ENCODE measurements at places on chromosomes 2 and 18.

- no peak for DNase-seq
Observed at GRCh38 chr2:133452146-133452545, 116.1 kb downstream of the NCKAP5 start.

- DNase-seq = no peak
Observed at GRCh38 chr2:240303896-240304745, 131.3 kb upstream of the GPC1 start.

GRCh38 chr2:233326500-233326899, 18.9 kb downstream of the SAG start:
- no peak for DNase-seq

- DNase-seq = no peak
Observed at GRCh38 chr2:168565112-168565511, 109.0 kb downstream of the CERS6 start.

GRCh38 chr2:98875081-98875728, 60.8 kb downstream of the CRACDL start:
- DNase-seq = no peak
